ENCODE measurements at places on chromosomes 2 and 18.
A peak's percentile ranks its signal among the peaks of the same experiment; 100 is the strongest.

DNA sequence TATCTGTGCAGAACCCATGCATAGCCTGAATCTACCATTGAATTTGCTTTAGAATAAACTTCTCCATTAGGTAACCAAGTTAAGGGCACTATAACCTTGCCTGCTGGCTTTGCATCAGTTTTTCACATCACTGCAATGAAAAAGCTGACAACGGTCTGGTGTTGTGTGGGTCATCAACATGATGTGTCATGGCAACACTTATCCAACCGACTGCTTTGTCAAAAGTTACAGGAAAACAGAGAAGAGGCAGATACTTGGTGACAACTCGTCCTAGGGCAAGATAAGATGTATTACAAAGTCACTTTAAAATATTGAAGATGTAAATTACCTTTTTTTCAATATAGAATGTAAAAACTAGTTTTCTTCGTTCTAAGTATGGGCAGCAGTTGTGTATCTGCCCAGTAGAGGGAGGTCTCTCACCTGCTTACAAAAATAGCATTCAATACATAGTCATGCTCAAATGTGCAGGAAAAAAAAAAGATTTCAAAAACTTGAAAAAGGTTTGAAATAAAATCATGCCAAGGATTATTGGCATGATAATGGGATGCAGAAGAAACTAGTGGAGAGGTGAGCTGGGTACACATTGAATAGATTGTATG lies 96.3 kb downstream of the EVA1A start:
- no peak for DNase-seq

DNA sequence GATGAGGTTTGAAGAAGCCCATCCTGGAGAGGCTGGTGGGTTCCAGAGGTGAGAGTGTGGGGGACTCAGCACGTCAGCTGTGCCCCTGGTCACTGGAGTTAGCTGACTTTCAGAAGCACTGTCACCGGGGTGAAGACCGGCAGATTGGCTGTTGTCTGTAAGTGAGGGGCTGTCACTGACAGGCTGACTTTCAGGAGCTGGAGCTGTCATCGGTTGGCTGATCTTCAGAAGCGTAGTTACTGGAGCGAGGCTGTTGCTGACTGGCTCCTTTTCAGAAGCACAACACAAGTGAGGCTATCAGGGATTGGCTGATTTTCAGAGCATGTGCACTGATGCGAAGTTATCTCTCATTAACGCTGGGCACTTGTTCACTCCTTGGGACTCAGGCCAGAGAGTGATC lies 738.4 kb upstream of the ID2 start:
- no peak for DNase-seq

- DNase-seq, result no peak
Observed at GRCh38 chr18:5058768-5059695, 138.0 kb downstream of the AKAIN1 start.

GRCh38 chr2:231886071-231886681 lies 40.0 kb downstream of the NPPC start:
- DNase-seq, result no peak

DNA sequence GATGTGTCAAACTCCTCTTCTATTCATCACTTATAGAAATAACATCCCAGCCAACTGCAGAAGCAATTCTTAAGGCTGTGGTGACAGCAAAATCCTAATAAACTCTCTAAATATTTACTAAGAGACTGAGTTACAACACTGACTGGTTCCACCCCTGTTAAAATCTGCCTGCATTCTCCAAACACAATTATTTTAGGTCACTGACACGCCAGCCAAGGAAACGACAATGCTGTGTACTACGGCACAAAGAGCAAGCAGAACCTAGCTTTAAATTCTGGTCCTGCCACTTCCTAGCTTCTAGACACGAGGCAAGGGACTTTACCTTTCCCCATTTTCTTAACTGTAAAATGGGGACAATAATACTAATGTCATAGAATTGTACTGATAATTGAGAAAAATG lies 4.1 kb downstream of the CYRIA start:
- DNase-seq, result no peak

- no peak for DNase-seq
Observed at GRCh38 chr18:77206676-77207374, 42.8 kb upstream of the GALR1 start.

DNA sequence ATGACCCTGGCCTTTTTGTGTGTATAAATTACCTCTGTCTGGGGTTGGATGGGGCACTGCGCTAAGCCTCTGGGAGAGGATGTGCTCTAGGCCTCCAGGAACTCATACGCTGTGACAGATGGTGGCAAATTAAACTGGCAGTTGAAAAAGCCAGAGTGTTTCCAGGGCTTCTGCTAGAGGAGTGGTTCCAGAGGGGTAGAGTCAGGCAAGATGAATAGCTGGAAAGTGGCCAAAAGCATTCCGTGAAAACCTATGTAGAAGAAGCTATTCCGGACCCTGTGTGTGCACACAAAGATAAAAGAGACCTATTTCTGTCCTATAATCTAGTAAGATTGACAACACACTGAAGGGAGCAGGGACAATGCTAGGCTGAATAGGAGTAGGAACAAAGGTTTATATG lies 84.8 kb downstream of the ACTR3 start:
- no peak for DNase-seq

- DNase-seq, result no peak
Observed at GRCh38 chr2:186551323-186552050, 38.4 kb upstream of the ITGAV start.

DNA sequence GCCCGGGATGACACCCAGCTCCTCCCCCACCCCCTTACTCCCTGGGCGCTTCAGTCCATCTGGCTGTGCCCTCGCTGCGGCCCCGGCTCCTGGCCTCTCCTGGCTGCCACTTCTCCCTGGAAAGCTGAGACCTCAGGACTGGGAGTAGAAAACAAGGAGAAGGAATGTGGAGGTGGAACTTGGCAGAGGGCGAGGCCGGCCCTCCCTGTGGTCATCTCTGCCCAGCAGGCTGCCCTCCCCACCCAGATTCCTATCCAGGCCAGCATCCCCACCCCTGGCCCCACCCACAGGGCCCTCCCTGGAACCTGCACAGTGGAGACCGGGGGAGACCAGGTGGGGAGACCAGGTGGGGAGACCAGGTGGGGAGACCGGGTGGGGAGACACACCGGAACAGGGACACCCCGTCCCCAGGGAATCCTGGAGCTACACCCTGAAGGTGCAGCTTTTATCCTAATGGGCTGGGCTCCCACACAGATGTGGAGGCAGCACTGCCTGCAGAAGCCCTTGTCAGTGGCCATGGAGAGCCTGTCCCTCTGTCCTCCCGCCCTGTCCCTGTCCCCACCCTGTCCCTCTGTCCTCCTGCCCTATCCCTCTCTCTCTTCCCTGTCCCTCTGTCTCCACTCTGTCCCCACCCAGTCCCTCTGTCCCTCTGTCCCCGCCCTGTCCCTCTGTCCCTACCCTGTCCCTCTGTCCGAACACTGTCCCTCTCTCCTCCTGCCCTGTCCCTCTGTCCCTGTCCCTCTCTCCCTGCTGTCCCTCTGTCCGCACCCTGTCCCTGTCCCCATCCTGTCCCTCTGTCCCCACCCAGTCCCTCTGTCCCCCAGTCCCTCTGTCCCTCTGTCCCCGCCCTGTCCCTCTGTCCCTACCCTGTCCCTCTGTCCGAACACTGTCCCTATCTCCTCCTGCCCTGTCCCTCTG lies 157.1 kb downstream of the PXDN start:
- no peak for DNase-seq

- no peak for DNase-seq
Observed at GRCh38 chr18:10094154-10094553, 180.3 kb downstream of the VAPA start.

GRCh38 chr2:142435847-142436246 lies 305.0 kb upstream of the LRP1B start:
- DNase-seq, result no peak

GRCh38 chr2:157625296-157625695 lies 3.4 kb downstream of the ACVR1C start:
- no peak for DNase-seq

DNA sequence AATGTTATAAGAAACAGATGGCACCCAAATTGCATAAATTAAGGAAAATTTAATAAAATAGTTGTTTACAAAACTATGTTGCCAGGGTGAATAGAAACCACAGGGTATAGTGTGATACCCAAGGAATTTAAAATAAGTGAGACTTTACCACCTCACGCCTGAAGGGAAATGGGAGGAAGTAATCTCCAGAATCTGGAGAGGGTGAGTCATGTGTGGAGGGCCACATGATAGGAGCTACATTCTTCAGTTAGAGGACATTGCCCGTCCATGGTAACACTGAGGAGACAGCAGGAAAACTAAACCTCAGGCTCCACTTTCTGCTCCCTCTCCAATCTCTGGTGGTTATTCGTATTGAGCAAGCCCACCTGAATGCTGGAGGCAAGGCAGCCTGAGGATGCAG lies 97.2 kb upstream of the NXPH2 start:
- DNase-seq, result no peak

GRCh38 chr2:130347220-130347925 lies 4.7 kb downstream of the IMP4 start:
- DNase-seq, result no peak

DNA sequence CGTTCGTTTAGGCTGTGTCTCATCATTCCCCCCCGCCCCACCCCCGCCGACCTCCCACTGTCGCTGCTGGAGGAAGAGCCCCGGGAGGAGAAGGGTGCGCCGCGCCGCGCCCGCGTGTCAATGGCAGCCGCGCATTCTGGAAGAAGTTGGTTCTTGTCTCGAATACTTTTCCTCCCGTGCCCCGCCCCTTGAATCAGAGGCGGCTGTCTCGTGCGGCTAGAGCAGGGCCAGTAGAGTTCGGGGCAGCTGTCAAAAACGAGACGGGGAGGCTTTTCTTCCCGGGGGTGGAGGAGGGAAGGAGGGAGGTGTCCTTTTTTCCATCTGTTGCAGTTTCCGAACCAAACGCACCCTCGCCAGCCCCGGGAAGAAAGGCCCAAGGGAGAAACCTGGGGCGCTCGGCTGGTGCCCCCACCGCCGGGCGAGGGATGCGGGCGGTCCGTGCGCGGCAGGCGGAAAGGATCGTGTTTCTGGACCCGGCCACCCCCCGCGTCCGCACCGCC lies 410 bp upstream of the TGIF1 start:
- DNase-seq, result peak; percentile 79

- DNase-seq, result peak; percentile 70
Observed at GRCh38 chr2:68837164-68837860, 33.9 kb downstream of the BMP10 start.

DNA sequence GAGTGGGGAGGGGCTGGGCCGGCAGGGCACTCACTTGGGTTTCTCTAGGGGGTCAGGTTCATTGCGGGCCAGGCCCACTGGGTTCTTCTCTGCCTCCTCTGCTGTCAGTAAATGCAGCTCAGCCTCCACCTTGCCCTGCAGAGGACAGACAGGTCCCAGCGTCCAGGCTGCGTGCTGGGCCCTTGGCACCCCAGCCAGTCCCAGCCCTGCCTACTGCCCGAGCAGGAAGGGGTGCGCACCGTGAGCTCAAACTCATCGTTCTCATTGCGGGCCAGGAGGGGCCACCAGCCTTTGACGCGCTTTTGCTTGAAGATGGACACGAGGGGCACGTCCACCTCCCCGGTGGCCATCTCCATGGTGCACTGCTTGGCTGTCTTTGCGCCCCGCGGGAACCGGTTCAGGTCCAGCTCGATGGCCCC lies 17.3 kb downstream of the OTOF start:
- no peak for DNase-seq

- no peak for DNase-seq
Observed at GRCh38 chr2:203728321-203728720, 21.9 kb downstream of the CD28 start.

DNA sequence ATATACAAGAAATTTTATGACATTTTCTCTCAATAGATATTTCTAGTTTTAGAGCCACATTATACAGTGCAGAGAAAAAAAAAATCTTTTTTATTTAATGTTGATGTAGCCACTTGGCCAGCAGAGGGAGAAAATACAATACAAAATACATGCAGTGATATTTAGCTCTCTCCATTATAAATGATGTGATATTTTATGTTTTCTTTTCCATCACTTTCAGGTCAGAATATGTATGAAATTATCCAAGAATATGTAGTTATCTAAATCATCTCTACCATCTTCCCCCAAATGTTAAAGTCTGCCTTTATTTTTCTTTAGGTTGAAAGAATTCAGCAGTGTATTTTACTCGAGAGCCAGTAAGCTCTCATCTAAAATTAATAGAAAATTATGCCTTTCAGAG lies 533.6 kb upstream of the FSHR start:
- no peak for DNase-seq

GRCh38 chr2:71882236-71882946 lies 265.3 kb downstream of the CYP26B1 start:
- no peak for DNase-seq

DNA sequence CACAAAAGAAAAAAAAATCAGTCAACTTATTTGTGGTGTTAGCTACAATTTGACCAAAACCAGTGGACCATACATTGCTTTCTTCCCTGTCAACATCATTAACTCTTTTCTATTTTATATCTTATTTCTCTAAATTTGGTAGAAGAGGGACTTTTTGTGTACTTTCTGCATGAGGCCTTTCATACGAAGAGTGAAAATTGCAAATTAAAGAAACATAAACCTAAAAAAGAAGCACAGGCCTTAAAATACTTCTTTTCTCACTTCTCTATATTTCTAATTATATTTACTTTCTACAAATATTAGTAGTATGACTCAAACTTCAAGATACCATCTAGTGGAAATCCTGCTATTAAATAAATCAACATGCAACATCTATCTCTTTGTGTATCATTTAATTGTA lies 1073.4 kb upstream of the ZEB2 start:
- DNase-seq, result no peak

DNA sequence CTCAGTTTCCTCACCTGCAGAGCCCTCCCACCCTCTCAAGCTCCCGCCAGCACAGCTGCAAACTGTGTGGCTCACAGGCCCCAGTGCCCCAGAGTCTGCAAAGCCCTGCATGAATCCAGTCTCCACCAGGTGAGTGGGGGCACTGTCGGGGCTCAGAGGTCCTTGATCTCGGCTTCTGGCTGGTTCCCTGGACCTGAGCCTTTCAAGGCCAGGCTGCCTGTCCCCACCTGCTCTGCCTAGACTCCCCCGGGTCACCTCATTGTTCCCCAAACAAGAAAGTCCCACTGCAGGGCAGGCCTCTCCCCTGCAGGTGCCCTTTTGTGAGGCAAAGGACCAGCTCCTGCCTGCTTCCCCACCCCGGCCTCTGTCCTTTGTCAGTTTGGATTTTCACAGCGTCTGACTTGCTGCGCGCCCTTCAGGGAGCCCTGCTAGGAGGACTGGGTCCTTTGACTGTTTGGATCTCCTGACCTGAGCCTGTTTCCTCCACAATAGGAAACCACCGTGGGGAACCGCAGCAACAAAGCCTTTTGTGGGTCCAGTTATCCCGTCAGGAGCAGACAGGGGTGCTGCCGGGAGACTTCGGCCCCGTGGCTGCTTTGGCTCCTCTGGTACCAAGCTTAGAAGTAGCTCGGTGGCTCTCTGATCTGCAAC lies 200.5 kb upstream of the HDAC4 start:
- no peak for DNase-seq

DNA sequence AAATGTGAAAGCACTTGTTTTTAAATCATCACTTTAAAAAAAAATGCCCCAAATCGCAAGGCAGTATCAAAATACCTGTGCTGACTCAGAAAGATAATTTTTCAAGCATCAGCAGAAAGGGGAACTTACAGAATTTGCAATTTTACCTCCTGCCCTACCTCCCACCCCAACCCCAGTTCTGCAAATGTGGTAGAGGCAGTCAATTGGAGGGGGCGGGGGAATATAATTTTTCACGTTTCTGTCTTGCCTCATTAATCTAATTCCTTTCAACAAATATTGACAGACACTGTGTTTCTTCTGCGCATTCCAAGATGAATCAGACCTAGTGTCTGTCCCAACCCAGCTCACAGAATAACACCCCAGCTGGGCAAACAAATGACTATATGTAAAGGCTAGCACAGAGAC lies 76.8 kb downstream of the ALPK2 start:
- DNase-seq, result no peak

GRCh38 chr2:95351598-95351915 lies 51.0 kb upstream of the FAHD2A start:
- DNase-seq, result no peak
